HuH-7.5 (cell line): ENCODE measurements at places on chromosomes 1 and 21.

- DNase-seq, result peak; percentile 17
Observed at GRCh38 chr1:184838504-184838951, 83.9 kb upstream of the EDEM3 start.

DNA sequence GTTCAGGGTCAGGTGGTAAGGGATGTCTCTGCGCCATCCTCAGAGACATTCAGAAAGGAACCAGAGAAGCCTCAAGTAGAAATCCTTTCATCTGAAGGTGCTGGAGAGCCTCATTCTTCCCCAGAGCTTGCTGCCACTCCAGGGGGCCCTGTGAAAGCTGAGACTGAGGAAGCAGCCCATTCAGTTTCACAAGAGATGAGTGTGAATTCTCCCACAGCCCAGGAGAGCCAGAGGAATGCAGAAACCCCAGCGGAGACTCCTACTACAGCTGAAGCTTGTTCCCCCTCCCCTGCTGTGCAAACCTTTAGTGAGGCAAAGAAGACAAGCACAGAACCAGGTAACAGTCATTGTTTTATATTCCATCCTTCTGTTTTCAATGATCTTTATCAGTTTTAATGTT lies 38.7 kb downstream of the ZBTB40 start:
- DNase-seq, result no peak

DNA sequence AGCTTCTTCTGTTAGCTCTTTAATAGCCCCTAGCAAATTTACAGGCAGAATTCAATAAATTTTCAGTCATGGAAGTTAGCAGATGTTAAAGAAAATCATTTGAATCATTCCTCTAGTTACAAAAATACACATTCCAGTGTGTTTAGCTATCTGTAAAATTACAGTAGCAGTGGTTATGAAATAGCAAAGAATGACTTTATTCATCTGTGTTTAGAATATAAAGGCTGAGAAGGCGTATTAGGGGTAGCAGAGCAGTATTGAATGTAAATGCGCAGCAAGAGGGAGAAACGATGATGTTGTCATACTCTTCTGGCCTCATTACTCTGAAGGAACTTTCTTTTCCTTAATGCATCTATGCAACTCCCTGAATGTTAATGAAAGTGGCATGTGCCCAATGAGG lies 106.2 kb upstream of the CYYR1 start:
- no peak for DNase-seq

GRCh38 chr21:44755227-44755626 lies 43.9 kb upstream of the TSPEAR start:
- no peak for DNase-seq

- DNase-seq, result peak; percentile 9
Observed at GRCh38 chr1:78003882-78004718, 639 bp upstream of the DNAJB4 start.

GRCh38 chr1:63984930-63985290 lies 211.1 kb downstream of the ROR1 start:
- no peak for DNase-seq

- DNase-seq, result no peak
Observed at GRCh38 chr1:172670316-172670715, 11.4 kb downstream of the FASLG start.

GRCh38 chr1:41698916-41699860 lies 214.7 kb upstream of the EDN2 start:
- no peak for DNase-seq
